ENCODE measurements at places on chromosomes 2 and 18.

DNA sequence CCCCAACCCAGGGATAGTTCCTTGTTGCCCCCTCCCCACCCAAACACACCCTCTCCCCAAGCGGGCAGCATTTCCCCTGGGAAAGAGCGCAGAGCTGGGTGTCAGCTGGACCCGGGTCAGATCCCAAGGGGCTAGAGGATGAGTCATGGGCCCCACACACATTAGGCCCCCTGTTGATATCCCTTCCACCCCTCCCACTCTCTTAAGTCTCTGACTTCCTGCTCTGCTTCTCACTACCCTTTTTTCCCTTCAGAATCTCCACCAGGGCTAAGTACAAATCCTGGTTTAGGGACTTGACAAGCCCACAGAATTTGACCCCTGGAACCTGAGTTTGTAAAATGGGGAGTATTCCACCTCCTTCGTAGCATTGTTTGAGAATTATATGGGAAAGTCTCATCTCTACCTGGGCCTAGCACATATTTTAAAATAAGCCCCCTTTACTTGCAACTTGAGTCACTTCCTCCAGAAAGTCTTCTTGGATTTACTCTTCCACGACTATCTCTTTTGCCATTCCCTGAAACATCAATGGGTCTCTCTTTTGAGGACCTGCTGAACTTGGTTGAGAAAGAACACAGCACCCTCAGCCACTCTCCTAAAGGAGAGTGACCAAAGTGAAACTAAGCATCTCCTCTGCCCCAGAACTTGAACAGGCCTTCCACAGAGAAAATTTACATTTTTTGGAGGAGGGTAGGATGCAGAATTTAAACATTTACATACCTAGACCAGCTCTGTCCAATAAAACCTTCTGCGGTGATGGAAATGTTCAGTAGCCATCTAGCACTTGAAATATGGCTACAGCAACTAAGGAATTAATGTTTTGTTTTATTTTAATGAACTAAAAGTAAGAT, 4.7 kb downstream of the RTKN start:
- no peak for DNase-seq

DNA sequence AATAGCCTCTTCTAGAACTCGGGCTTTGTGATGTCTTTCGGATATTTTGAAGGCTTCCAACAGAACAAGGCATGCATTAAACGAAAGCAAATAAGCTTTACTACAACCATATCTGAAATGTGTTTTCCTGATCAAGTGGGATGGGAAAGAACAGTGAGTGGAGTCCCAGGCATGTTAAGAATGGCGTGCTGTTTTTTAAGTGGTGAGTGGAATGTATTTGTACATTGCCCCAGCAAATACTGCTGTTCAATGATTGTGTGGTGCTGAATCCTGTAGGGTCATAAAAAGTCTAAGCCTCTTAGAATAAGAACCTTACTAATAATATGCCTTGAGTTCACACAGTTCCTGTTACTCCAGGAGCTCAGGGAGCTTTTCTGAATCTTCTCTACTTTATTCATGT, 52.5 kb downstream of the POMC start:
- no peak for DNase-seq

DNA sequence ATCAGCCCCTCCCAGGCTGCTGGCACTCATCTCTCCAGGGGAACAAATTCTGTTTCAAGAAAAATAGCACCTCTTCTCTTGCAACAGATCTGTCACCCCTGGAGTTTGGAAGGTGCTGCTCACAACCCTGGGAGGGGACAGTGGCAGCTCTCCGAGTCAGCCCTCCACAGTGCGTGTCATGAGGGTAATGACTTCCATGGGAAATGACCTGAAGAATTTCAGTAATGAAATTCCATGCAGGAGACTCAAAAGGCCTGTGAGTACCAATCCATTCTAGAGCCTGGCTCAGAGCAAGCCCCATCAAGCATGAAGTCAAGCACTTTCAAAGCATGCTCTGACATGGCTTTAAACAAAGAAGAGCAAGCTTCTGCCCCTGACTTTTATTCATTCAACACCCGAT, 276.3 kb upstream of the PARD3B start:
- DNase-seq, result no peak

DNA sequence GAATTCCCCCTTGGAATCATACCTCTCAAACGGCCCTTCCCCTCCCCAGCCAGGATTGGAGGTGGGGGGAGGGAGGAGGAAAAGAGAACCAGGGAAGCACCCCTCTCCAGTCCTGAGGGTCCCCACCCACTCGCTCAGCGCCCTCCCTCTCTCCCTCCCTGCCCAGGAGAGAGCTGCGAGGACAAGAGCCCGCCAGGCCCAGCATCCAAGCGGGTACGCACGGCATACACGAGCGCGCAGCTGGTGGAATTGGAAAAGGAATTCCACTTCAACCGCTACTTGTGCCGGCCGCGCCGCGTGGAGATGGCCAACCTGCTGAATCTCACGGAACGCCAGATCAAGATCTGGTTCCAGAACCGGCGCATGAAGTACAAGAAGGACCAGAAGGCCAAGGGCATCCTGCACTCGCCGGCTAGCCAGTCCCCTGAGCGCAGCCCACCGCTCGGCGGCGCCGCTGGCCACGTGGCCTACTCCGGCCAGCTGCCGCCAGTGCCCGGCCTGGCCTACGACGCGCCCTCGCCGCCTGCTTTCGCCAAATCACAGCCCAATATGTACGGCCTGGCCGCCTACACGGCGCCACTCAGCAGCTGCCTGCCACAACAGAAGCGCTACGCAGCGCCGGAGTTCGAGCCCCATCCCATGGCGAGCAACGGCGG, 14.4 kb downstream of the HOXD3 start:
- DNase-seq, result no peak

DNA sequence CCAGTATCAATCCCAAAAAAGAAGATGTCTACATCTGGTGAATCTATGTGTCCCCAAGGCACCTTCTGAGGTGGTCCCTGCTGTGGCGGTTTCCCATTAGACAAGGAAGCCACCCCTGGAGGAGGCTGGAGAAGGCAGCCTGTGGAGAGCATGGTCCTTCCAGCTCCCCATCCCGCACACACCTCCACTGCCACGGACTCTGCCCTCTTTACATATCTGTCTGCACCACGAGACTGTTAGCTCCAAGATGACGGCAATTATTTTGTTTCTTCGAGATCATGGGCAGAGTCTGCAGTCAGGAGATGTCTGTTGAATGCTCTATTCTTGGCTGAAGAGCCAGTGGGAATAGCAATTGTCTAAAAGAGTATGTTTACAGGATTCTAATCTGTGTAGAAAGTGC, 132.0 kb downstream of the OSR1 start:
- DNase-seq, result no peak
